Activated CD8-positive, alpha-beta T cell treated with anti-CD3 and anti-CD28 coated beads, Interleukin-2, amount 10 ng/mL, durations not matched to agents 7 days and 5 days (primary cell): ENCODE measurements at places on chromosomes 11 and 22. TPM values are rescaled to one million over a fixed set of nuclear protein-coding genes. Genes with fewer than 3 reads are reported as not detected.

DNA sequence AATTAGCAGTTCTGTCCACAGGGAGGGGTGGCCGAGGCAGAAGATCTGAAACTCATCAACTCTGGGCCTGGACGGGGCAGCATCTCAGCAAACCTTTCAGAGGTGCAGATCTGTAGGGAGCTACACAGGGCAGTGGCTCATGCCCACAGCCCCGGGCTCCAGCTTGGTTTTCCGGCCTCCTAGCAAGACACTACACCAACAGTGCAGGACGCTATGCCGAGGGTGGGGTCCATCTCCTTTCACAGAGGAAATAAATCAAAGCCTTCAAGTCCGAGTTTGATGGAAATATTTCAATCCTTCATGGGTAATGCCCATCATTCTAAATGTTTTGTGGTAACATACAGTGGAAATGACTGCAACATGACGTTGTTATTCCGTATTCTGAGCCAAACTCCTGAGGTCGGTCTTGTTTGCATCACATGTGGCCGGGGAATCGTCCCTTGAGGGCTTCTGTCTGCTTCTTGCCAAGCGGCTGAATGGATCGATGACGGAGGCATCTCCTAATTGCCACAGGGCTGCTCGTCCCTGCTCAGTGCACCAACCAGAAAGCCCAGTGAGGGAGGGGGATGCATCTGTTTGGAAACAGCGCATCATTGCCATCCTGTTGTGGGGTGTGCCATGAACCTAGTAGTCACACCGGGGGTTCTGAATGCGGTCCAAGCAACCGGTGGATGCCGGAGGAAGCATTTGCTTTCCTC lies 30.0 kb downstream of the LINC01488 start:
- no peak for DNase-seq

The SCGB1C1 gene
- total RNA-seq, result not detected

- DNase-seq, result no peak
Measured at GRCh38 chr11:64676261-64676615, 46.8 kb downstream of the NRXN2 start.

DNA sequence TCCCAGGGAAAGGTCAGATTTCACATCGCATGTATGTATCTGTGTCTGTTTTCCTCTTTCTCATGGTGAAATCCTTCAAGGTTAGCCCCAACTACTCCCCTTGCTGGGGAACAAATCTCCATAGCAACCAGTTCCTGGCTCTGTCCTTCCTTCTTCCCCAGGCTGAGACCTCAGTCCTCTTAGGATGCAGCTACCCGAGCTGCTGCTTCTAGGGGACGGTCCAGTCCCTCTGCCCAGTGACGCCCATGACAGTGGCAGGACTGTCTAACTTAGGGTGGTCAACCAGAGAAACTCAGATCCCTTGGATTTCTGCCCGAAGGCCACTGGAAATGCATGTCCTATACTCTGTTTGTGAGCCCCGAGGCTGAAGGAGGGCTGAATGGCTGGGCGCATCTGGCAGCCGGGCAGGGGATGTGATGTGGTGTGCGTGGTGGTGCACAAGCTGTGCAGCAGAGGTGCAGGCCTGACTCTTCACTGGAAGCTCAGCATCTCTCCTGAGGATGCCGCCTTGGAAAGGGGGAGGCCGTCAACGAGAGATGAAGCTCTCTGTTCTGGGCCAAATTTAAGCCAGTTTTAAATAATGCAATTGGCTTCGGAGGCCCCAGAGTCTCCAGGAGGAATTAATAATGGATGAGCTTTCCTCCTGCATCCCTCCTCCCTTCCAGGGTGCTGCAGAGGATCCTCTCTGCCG lies 118.7 kb upstream of the B3GAT1 start:
- DNase-seq, result no peak

DNA sequence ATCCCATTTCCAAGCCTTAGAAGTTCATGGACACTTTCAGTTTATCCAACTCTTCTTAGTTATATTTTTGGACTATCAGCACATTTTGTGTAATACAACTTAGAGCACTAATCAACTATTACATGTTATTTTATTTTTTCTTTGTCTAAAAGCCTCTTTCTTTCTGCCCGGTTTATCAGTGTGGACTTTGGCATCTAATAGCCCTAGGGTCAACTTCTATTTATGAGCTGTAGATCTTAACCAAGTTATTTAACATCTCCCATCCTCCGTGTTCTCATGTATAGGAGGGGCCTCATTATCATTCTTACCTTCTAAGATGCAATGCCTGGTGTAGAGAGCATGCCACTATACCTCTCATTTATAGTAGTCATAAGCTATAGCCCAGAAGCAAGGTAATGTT lies 4.4 kb downstream of the CARD16 start:
- no peak for DNase-seq

DNA sequence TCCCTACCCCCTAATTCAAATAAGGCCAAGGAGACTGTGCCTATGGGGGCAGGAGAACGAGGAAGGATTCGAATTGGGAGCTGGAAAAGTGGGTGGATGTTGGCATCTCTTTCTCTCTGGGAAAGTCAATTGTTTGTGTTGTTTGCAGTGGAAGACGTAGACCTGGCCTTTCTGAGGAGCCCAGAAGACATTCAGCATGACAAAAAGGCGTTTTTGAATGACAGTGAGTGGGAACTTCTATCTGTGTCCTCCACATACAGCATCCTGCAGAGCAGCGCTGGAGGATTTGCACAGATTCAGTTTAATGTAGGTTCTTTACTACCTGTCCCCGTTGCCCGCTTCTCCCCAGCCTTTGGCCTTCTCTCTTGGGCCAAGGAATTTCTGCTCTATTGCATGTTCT lies 28.2 kb downstream of the HTR3B start:
- DNase-seq, result no peak

DNA sequence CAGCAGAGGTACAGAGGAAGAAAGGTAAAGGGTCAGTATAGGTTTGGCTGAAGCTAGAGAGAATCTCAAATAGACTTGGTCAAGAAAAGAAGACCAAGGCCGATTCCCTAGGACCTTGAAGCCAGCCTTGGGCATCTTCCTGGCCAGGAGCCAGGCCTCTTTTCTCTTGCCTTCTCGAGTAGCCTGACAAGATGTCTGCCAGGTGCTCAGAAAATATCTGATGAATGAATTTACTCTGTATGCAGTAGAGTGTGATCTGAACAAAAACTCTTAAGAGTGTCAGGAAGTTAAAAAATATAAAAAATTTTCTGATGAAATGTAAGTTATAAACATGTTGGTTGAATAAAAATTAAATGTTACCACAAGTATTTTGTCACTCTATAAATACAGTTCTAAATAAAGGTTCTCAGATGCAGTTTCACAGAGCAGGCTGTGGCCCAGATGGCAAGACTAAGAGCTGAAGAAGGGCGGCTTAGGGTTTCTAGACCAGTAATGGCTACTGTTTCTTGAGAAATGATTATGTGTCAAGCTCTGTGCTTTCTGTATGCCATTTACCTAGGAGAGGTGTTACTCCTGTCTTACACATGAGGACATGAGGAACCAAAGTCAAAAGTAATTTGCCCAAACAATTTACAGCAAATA lies 98.1 kb downstream of the ATXN10 start:
- DNase-seq, result no peak

- no peak for DNase-seq
Measured at GRCh38 chr22:46092670-46093410, 57.5 kb upstream of the PPARA start.

The CHADL gene
- 1.0 TPM for total RNA-seq

- no peak for DNase-seq
Measured at GRCh38 chr11:121199516-121199915, 93.1 kb upstream of the SC5D start.

- DNase-seq, result no peak
Measured at GRCh38 chr22:46579751-46580449, 40.3 kb upstream of the GRAMD4 start.

DNA sequence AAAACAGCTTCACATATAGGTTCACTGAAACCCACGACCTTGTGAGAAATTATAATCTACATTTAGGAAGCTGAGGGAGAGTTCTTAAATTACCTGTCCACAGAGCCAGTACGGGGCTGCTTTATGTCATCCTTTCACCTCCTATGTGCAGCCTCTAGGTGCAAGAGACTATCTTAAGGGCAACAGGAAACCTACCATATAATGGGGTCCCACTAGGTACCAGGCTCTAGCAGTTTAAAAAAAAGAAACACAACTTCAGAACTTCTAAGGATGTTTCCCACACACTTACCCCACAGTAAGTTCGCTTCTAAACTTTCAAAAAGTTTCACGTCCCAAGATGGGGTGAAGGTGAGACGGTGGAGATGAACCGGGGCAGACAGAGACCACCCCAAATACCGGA lies 573 bp downstream of the STK33 start:
- DNase-seq, result no peak

DNA sequence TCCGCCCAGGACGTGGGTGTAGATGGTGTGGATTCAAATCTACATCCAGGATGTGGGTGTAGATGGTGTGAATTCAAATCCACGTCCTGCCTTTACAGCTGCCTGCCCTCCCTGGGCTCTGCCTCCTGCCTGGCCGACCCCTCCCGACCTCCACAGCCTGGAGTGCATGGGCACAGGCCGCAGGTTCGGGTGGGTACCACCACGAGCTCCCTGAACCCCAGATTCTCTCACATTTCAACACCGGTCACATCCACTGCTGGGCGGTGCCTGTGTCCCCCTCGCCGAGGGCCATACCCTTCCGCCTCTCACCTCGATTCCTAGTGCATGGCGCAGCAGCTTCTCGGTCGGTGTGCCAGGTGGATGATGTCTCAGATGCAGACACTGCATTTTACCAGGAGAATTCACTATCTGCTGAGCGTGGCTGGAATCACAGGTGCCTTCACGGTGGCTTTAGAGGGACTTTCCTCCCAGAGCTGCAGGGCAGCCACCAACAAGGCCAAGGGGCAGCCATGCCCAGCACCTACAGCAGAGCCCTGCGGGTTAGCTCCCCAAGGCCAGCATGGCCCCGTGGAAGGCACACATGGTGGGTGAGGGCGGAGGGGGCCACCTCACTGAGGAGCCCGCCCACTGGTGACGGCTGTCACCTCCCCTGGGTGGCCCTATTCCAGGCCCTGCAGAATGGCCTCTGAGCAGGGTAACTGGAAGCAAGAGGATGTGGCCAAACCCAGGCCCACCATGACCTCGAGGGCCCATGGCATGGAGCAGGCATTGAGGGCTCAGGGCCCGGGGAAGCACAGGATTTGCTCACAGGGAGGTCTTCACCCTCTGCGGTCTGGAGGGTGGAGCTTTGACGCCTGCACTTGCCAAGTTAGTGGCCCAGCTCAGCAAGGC lies 638.5 kb downstream of the TBC1D22A start:
- DNase-seq, result no peak

GRCh38 chr11:60777106-60777505 lies 8.0 kb upstream of the MS4A10 start:
- DNase-seq, result no peak

The SLC1A2 gene
- not detected for total RNA-seq

DNA sequence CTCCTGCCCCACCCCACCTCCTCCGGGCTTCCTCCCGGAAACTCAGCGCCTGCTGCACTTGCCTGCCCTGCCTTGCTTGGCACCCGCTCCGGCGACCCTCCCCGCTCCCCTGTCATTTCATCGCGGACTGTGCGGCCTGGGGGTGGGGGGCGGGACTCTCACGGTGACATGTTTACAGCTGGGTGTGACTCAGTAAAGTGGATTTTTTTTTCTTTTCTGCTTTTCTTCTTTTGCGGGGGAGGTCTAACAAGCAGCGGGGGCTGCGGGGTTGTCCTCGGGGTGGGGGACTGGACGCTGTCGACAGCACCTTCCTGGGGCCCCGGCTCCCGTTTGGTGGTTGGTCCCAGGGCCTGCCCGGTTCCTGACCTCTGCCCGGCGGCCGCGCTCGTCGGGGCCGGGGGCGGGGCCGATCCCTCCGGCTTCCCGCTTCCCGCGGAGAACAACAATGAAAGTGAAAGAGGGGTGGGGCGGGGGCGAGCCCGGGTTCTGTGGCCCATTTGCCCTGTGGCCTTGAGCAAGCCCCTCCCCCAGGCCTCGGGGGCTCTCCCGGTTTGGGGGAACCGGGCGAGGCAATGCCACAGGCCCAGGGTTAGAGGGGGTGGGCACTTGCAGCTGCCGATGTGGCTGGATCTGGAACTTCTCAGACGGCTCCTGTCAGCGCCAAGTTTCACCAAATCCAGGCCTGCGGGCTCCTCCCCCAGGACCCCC lies 975 bp upstream of the MDK start:
- peak; percentile 67 for DNase-seq

- no peak for DNase-seq
Measured at GRCh38 chr22:33328789-33329296, 270.7 kb upstream of the SYN3 start.

DNA sequence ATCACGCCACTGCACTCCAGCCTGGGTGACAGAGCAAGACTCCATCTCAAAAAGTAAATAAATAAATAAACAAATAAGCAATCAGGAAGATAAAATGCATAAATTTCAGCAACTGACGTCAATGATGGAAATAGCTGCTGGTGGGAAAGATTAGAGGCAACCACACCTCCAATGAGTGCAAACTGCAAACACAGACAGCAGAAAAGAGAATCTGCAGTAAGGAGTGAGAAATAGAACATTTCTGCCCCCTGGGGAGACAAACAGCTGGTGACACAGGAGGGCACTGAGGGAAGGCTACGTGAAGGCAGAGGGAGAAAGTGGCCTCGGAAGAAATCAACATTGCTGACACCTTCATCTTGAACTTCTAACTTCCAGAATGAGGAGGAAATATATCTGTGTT lies 6.5 kb downstream of the PI4KA start:
- no peak for DNase-seq

- no peak for DNase-seq
Measured at GRCh38 chr22:40240160-40240559, 62.4 kb downstream of the TNRC6B start.

GRCh38 chr22:43053176-43053575 lies 36.0 kb downstream of the TTLL1 start:
- DNase-seq, result no peak

- DNase-seq, result no peak
Measured at GRCh38 chr22:42758931-42759629, 38.4 kb upstream of the A4GALT start.

DNA sequence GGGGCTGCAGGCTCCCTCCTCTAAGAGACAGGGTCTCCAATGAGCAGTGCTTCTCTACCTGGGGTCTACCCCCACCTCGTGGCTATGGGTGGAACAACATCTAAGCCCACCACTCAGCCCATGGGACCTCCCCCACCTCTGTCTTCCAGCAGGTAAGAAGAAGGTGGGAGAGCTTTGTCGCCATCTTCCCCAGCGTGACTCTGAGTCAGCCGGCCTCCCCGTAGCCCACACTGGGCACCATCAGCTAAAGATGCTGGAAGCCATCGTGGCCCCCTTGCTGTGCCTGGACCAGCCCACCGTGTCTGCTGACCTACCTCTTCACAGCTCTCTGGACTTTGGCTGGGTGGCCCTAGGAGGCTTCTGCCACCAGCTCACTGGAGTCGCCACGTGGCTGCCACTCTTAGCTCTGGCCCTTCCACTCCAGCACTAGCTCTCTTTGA lies 944 bp downstream of the C11orf86 start:
- DNase-seq, result no peak

DNA sequence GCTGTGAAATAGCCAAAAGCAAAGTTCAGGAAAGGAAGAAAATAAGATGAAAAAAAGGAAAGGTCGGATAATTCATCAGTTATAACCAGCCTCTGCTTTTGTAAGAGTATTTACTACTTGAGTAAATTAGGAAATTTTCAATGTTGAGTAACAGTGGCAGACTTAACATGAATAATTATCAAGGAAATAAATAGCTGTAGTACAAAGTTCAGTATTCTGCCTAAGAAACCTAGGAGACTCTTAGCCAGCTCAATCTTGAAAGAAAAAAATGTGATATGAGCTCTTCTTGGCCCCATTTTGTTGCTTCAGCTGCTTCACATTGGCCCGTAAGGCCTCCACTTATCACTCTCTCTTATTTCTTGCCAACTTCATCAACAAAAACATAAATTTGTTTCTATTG lies 17.0 kb upstream of the DNAJB7 start:
- no peak for DNase-seq
